Right renal cortex interstitium (tissue), 3 donors: ENCODE measurements at places on chromosomes 1 and 21.
A peak's percentile ranks its signal among the peaks of the same experiment; 100 is the strongest.

DNA sequence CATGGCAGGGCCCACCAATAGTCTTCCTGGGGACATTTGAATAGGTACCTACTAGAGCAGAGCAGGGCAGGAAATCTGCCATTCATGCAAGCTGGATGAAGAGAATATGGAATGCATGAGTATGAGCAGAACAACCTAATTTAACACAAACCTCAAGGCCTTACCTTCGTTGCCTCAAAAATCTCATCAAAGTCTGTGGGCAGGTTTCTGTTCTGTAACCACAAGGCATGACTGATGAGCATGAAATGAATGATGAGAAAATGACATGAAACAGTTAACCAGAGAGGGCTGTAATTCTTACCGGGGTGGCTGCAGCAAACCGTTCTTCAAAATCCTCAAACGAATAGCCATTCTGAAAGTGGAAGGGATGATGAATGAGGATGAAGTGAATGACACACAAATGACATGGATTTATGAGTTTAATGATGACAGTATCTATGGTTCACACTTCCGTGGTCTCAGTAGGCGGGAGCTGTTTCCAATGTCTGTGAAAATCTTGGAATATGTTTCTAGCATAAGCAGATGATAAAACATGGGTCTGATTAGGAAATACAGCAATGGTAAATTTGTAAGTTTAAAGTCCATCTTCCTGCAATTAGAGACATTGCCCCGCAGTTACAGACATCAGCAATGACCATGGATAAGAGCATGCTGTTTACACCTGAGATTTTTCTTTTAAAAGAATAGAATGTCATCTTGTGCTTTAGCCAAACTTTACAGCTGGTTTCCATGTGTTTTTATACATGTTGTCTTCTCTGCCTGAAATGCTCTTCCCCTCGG, 67.6 kb upstream of the C8B start:
- DNase-seq: no peak

DNA sequence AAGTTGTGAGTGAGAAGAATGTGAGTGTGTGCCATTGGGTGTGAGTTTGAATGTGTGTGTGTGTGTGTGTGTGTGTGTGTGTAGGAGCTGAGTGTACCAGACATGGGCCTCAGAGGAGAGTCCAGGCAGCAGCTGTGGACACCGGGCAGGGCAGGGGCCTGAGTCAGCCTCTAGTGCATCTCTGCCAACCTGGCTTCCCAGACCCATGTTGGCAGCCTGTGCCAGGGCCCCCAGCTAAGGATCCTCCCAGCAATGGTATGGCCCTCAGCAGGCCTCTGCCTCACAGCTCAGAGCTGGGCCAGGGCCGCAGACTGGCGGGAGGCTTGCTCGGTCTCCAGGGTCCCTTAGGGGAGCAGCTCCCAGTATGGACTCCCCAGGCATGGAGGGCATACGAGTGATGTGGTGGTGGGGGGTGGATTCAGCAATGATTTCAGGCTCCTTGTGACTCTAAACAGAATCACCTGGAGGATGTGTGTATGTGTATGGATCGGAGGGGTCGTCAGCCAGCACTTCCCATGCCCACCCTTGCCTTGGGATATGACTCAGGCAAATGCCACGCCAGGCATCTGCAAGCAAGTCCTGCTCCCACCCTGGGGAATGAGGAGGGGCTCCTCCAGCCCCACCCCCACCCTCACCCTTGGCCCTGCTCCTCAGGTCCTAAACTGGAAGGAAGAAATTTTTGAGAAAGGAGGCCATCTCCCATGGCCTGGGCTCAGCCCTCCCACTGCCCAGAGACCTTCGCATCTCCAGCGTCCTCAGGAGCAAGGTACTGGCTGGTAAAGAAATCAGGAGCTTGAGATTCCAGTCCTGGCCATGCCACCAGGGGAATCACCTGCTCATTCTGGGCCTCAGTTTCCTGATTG, 1.8 kb upstream of the FOXO6 start:
- DNase-seq: no peak

DNA sequence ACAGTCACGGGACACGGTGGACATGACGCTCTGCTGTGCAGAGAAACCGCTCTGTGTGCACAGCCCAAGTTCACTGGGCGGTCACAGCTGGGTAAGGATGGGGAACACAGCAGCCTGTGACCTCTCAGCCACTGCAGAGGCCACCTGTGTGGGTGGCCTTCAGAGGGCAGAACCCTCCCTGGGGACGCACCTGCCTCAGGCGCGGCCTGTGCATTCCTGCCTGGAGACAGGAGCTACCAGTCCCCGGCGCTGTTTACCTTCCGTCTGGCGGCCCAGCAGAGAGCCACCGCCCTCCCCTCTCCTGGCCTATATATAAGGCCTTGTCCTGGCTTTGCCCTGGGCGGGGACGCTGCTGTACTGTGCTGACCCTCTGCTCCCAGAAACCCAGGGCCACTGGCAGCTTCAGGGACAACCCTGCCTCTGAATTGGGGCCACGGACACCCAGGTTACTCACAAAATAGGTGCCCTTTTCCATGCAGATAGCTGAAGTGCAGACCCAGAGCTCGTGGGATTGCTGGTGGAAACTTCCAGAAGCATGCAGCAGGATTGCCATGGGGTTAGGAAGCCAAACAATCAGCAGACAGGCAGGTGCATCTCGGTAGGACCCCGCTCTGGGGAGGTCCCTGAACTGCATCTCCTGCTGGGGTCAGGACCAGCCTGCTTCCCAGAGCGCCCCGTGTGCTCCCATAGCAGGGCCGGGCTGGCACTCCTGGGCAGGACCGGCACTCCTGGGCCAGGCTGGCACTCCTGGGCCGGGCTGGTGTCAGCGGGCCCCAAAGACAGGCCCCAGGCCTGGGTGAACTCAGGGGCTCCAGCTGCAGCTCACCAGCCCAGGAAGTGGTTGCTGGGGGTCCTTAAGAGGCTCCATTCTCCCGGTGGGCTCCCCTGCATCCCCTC, 83.6 kb downstream of the SIK1 start:
- DNase-seq: no peak

- DNase-seq: peak; percentile 75
Measured at GRCh38 chr1:94063379-94063778, 57.6 kb downstream of the ABCA4 start.

DNA sequence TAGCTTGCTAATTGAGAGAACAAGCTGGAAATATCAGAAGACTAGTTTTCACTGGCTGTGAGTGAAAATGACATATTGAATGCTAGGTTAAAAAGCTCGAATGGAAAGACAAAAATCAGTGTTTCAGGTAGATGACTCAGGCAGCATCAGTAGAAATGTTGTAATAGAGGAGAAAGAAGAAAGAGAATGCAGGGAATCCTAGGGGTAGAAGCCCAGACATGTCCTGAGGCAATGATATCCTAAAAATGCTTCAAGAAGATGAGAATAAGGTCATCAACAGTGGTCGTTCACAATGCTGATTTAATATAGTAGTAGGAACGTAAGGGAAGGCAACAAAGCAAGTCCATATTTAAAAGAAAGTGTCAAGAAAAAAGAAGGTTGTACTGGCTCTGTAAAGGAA, 96.7 kb upstream of the HP1BP3 start:
- no peak for DNase-seq

DNA sequence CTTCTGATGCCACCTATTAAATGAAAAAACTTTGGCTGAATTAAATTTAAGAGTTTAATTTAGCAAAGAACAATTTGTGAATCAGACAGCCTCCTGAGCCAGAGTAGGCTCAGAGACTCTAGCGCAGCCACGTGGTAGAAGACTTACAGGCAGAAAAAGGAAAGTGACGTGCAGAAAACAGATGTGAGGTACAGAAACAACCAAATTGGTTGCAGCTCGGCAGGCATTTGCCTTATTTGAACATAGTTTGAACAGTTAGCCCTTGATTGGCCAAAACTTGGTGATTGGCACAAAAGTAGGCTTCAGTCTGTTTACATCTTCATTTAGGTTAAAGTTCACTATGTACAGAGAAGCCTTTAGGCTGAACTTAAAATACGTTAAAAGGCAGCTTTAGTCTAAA, 22.9 kb downstream of the TCP10L start:
- DNase-seq: no peak

DNA sequence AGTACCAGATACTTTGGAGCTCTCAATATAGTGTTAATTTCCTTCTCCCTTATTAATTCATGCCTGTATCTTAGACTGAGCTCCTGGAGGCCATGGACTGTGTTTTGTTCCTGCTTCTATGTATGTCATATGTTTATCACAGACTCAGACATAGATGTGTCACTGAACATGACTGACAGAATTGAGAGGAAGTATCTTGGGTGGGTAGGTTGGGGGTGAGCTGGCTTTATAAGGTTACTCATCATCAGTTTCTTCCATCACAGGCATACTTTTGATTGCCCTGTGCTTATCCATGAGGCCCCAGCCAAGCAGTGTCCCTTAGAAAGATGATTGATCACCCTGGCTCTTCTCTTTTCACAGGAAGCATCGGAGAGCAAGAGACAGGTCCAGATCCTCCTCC, 5.6 kb upstream of the SH3D21 start:
- no peak for DNase-seq

- DNase-seq: no peak
Measured at GRCh38 chr1:222994511-222995235, 148.4 kb downstream of the TLR5 start.

- DNase-seq: no peak
Measured at GRCh38 chr1:9654051-9654833, 2.7 kb downstream of the PIK3CD start.

GRCh38 chr1:71343686-71344416, 263.0 kb upstream of the ZRANB2 start:
- no peak for DNase-seq
